SK-N-SH treated with all-trans-retinoic acid at 6 μM for 48 hours (cell line): ENCODE measurements at places on chromosomes 1 and 21.

- no peak for ATAC-seq
These were observed 341.3 kb upstream of the TMPRSS15 start for GRCh38 chr21:18744840-18745239.

DNA sequence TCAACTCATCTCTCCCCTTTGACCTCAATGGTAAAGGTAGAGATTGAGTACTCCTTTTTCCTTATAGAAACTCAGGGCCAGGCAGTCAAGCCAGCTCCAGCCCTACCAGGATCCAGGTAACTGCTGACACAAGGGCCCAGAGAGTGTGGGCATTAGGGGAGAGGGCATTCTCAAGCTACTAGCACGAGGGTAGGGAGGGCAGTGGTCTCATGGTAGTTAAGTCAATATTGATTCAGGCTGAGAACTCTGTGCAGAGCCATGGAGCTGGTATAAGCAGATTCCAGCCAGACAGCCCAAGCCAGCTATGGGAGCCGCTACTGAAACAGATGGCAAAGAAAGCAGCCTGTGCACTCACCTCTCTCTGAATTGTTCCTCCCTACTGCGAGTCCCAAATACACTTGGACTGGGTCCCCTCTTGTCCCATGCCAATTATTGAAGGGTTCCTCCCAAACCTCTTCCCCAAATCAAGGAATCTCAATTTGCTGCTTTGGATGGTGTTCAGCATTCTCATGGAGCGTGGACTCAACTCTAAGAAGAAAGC is 2.8 kb downstream of the PI4KB start:
- ATAC-seq, result no peak

- ATAC-seq, result no peak
These were observed 44.2 kb downstream of the ARHGEF11 start for GRCh38 chr1:157001304-157001703.

- no peak; the same call in 2 of the 3 replicates for ATAC-seq
These were observed 44.7 kb upstream of the LRRC7 start for GRCh38 chr1:69523032-69523431.

DNA sequence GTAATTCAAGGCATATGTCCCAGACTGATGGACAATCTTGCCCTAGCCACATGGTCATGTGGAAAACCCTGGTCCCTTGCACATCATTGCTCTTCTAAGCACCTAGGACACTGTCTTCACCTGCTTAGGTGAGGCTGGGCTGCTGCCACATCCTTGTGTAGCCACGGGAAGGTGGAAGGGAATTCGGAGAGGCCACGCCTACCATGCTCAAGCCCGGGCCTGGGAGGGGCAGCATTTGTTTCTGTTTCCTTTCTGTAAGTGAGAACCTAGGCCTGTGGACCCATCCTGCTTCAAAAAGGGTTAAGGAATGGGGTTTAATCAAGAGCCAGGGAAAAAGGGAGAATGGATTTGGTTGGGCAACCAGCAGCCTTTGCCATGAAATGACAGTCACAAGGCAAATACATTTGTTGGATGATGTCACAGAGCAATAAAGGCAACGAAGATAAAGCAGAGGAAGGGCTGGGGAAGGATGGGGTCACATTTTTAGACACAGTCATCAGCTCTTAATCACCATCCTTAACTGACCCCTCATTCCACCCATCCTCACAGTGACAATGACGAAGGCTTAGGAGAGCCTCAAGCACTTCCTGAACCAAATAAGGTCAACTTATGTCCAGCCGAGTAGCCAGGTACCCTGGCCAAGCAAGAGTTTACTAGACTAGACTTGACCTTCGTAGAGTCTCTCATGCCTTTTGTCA is 10.1 kb upstream of the LRRC38 start:
- no peak for ATAC-seq

DNA sequence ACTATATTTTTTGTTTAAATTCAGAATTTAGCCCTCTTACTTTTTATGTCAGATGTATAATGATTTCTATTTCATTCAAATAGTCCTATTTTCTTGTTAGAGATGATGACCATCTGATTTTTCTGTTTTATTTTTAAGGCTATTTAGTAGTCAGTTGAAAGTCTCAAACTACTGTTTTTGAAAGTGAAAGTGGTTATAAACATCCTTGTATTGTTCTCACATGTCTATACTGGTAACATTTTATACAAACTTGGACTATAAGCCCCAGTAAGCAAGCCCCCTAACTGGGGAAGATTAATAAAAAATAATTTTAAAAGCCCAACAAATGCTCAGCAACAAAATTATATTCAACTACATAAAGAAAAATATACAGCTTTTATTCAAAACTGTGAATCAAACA is 271.3 kb upstream of the RGS18 start:
- ATAC-seq, result no peak

DNA sequence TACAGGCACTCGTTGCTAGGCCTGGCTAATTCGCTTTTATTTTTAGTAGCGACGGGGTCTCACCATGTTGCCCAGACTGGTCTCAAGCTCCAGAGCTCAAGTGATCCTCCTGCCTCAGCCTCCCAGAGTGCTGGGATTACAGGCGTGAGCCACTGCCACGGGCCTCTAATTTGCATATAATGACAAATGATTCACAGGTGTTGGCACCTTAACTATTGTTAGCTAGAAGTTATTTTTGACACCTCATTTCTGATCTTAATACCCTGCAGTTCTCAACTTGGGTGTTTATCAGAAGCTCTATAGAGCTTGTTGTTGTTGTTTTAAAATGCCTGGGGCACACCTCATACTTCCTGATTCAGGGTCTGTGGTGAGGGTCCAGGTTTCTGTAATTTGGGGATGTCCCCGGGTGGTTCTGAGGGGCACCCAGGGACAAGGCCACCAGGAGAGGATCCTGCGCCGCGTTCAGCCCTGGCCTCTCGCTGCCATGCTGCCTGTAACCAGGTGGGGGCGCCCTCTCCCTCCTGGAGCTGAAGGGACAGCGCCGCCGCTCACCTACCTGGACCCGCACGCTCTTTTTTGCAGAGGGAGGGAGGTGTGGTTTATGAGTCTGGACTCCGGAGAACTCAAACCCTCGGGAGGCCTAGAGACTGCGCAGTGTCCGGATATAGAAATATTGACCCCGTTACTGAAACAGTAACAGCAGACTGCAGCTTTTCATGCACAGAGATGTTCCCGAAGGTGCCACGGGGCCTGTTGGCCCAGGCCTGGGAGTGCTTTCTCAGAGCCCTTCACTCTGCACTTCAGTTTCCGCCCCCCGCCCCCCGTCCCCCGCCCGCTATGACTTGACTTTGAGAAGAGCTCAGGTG is 23.0 kb upstream of the NEK2 start:
- ATAC-seq, result peak; percentile 99

GRCh38 chr21:44696572-44696971 is 400 bp upstream of the KRTAP10-12 start:
- ATAC-seq, result no peak

GRCh38 chr1:65404941-65405340 is 15.5 kb upstream of the LEPR start:
- no peak for ATAC-seq

DNA sequence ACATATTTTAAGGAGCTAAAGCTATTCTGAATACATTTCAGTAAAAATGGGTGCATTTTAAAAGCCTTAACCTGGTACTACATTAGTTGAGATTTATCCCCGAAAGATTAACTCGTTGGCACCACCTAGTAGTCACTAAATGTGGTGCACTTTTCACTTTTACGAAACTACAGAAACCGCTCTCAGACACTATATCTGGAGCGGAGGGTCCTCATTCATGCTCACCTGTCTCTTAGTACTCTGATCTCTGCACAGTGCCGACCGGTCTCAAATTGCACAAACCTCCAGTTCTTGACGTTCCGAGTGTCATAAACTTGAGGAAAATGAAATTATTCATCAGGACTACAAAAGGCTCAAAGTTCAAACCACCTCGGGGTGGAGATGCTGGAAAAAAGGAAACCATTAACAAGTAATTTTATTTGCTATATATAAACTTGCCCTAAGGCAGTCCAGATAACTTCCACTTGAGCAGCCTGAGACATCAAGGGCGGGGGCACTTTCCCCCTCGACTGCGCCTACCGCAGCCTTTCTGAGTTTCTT is 722 bp downstream of the LZIC start:
- peak; percentile 76 for ATAC-seq

DNA sequence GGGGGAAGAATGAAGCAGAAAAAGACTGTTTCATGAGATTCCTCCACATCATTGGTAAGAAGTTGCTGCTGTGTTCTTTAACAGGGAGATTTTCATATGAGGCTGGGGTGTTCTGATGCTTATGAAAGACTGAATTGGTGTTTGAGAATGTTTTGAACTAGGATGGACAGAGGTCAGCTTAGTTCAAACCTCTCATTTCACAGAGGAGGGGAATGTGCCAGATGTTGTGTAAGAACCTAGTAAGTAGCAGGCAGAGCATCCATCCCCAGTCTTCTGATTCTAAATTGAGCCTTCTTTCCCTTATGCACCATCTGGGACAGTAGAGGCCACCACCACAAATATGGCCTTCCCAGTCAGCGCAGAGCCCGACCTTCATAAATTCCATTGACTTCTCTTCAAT is 43.7 kb downstream of the SAMD13 start:
- no peak for ATAC-seq

GRCh38 chr21:44637018-44637850 is at the start of gene KRTAP10-10:
TSS of gene KRTAP10-10 (plus strand) at chr21:44637356. CDS start at chr21:44637418, 62 bp downstream.
- no peak for ATAC-seq

DNA sequence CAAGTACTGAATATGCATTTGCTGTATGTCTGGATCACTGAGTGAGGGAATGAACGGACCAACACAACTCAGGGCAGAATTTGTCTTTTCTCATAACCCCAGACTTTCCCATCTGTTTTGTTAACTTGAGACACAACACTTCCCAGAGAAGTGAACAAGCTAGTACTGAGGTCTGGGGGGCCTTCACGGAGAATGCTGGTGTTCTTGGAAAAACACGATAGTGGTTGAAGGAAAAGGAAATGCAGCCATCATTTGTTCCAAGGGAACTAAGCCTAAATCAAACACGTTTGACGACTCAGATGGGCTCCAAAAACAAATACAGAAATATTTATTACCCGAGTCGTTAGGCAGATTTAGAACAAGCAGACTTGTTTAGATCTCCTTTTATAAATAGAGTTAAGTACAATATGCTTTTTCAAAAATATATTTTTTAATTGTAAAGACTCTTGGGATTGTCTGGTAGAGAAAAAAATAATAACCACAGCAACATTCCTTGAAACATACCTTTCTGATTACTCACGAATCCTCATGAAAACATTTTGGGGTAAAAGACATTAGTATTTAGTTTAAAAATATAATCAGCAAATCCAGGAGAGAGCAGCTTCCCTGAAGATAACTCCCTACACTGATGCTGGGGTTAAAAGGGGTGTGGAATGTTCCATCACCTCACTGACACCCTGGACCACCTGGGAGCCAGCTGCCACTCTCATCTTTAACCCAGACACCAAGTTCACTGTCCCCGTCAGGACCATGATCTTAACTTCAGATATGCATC is 427.7 kb upstream of the RUNX1 start:
- ATAC-seq, result peak; percentile 47

- ATAC-seq, result peak; percentile 69
These were observed 54.0 kb downstream of the APP start for GRCh38 chr21:26116456-26117011.

GRCh38 chr1:165576536-165576935 is 32.7 kb downstream of the LRRC52 start:
- no peak for ATAC-seq

- ATAC-seq, result no peak
These were observed 52.4 kb downstream of the CD2 start for GRCh38 chr1:116806671-116807070.

DNA sequence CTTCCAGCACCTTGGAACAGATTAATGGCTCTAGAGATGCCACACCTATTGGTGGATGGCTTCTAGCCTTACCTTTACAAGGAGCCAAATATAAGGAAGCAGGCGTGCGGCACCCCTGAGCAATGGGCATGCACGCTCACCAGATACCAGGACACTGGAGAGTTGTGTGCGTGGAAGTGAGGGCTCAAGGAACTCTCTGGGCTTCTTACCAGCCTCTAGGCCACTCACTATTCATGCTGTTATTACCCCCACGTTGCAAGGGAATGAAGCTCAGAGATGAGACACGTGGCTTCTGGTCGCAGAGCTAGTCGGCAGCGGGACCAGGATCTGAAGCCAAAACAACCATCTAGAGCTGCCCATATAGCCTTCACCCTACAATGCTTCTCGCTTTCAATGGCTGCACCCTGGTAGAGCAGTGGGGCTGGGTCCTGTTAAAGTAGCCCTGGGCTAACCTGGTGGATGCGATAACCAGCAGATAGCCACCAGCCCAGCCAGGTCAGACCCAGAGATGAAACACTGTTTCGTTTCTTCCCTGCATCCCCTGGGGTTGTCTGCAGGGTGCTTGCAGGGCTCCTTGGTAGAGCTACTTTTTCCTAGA is 396.4 kb upstream of the VAMP3 start:
- no peak for ATAC-seq

- ATAC-seq, result no peak
These were observed 1432.2 kb downstream of the MRPL39 start for GRCh38 chr21:24175106-24175505.

DNA sequence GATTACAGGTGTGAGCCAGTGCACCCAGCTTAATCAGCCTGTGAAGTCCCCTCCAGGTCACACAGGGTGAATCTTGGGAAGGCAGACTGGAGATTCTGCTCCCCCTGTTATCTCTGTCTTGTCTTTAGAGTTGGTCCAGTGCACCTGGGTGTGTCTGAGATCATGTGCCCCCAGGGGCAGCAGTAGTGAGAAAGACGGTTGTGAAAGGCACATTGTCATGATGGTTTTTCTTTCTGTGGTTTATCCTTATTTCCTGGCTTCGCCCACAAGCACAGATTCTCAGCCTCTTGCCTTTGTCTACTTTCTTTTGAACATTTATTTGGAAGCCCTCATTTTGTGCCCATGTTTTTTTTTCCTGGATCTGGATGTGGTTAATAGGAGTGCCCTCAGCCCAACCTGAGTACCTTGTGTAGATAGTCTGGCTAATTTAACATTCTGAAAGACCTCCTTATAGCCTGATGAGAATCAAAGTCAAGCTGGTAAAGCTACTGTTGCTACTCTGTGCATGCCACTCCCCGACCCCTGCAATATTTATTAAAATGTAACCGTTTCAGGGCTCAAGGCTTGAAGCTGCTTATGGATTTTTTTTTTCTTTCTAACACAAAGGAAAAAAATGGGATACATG is 23.7 kb downstream of the UCK2 start:
- no peak for ATAC-seq

DNA sequence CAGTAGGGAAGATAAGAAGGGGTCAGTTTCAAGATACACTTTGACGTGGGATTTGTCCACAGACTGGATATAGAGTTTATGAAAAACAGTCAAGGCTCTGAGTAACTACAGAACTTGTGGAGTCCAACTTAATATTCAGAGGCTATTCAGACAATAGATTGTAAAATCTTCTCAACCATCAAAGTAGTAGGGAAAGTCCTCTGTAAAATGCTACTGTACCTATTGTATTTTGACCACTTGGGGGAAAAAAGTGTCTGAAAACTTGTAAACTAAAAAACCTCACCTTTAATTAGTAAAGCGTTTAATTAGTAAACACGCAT is 10.5 kb downstream of the PTP4A2 start:
- ATAC-seq, result no peak

GRCh38 chr1:203082571-203083462 is 3.0 kb downstream of the MYOG start:
- ATAC-seq, result no peak

GRCh38 chr1:181483285-181484195 is at the start of gene CACNA1E:
TSS of gene CACNA1E (plus strand) at chr1:181483517. CDS start at chr1:181483745, 228 bp downstream.
- ATAC-seq, result no peak

GRCh38 chr1:39317910-39318633 is 113.6 kb downstream of the MACF1 start:
- ATAC-seq, result no peak
